Tracheal epithelial cell (primary cell): ENCODE measurements at places on chromosomes 4 and X. TPM values are rescaled to one million over a fixed set of nuclear protein-coding genes. Genes with fewer than 3 reads are reported as not detected.

IL13RA2 gene
- total RNA-seq = 2.4 and 7.5 TPM in 2 replicates

AVPR2 gene
- 0.48 TPM in 1 of 2 replicates, not detected in the other for total RNA-seq

FGF5 gene
- total RNA-seq = 1.9 and 8.0 TPM in 2 replicates

GNL3L gene
- 28.8 and 30.8 TPM in 2 replicates for total RNA-seq

RPGR gene
- 4.0 and 5.1 TPM in 2 replicates for total RNA-seq

SYNPO2 gene
- 0.21 and 0.24 TPM in 2 replicates for total RNA-seq
